HS-27A (cell line): ENCODE measurements at places on chromosomes 2 and 18.

DNA sequence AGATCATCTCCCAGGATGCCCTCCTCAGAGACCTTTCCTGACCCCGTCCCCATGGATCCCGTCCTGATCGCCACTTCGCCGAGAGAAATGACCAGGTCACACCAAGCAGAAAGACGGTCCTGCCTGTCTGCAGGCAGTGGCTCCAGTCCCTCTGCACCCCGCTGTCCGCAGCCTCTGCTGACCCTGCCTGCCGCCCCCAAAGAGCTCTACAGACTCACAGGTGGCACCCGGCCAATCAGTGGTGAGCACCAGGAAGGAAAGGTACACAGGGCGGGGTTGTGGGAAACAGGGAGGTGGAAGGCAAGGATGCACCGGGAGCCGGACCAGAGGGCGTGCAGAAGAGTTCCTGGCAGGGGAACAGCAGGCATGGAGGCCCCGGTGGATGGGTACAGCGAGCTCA lies 94.8 kb downstream of the NDUFA10 start:
- DNase-seq, result no peak

- no peak for DNase-seq
Observed at GRCh38 chr2:215749092-215749957, 264.0 kb downstream of the MREG start.

DNA sequence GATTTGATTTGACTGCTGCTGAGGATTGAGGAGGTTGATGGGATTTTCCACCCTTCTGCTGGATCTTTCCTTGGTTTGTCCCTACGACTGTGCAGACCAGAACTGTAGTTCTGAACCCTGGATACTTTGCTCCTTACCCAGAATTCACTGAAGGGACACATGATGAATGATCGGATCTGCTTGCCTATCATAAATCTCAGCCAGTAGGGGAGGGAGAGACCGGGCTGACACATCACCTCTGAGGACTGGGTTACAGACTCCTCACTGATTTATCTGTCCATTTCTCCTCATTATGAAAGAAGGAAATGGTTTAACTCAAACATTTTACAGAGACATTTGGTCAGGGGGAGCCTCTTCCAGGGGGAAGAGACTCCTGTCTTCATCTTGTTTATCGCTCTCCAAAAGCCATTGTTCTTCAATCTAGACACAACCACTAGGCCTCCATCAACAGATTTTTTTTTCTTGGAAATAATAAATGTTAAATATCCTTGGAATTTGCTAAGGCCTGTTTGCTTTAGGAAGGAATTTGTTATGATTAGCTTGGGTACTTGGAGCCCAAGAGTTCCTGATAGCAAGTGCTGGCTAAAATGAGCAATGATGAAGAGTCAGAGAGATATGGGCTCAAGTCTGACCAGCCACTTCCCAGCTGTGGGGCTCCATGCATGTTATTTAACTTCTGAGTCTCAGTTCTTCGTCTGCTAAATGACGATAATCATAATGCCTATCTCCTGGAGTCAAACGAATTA lies 925.5 kb downstream of the SLC4A3 start:
- DNase-seq, result no peak

DNA sequence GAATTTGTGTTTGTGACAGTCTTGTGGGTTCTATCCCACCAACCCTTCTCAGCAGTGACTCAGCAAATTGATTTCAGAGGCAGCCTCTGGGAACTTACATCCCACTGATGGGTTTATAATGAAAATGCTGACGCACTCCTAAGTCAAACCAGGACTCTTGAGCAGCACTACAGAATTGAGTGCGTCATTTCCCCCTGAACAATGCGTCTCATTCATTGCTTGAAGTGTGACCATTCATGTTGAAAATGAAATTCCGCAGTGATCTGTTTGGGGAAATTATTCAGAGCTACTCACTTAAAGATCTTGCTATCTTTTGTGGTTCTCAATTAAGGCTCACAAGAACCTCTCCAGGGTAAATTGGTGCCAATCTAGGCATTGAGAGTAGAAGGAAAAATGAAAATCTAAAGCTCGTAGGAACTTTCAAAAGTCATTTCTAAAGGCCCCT lies 417.7 kb upstream of the SLC14A2 start:
- no peak for DNase-seq

DNA sequence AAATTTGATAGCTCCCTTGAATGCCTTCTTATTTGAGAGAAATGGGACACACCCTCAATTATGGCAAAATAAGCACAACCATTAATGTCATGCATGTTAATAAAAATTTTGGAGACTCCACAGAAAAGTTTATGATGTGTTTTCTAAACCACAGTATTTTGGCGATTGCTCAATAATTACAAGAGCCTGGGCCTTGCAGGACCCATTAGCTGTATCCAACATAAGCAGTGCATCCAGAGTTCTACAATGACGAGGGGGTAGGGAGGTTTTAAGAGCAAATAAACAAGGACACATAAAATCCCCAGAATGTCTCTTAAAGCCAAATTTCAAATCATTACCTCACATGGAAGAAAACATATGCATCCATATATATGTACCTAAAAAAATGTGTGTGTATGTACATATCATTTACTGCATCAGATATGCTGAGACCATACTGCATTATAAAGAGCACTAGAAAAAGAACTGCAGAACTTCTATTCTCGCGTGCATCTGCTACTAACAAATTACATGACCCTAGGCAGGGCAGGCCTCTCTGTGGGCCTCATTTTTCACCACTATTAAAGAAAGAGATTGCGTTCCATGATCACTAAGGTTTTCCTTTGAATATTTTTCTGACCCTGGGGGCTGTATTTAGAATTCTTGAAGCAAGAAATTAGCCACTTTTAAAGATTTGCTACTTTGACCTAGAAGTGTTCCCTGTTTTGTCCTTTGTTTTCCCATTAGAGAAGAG lies 38.0 kb downstream of the CMPK2 start:
- no peak for DNase-seq

GRCh38 chr18:55102501-55102900 lies 143.2 kb upstream of the CCDC68 start:
- no peak for DNase-seq

- no peak for DNase-seq
Observed at GRCh38 chr2:197284956-197285355, 25.6 kb downstream of the ANKRD44 start.

- no peak for DNase-seq
Observed at GRCh38 chr18:7848054-7848412, 280.9 kb downstream of the PTPRM start.

- no peak for DNase-seq
Observed at GRCh38 chr2:39524756-39525635, 87.9 kb upstream of the MAP4K3 start.

- DNase-seq, result no peak
Observed at GRCh38 chr2:148899638-148900318, 24.8 kb downstream of the KIF5C start.

GRCh38 chr2:48448274-48449061 lies 81.5 kb upstream of the STON1 start:
- no peak for DNase-seq

GRCh38 chr2:138432971-138433370 lies 68.6 kb upstream of the SPOPL start:
- no peak for DNase-seq

- no peak for DNase-seq
Observed at GRCh38 chr2:76870581-76870980, 651.6 kb downstream of the LRRTM4 start.

GRCh38 chr2:71042287-71042686 lies 26.2 kb upstream of the NAGK start:
- DNase-seq, result no peak

DNA sequence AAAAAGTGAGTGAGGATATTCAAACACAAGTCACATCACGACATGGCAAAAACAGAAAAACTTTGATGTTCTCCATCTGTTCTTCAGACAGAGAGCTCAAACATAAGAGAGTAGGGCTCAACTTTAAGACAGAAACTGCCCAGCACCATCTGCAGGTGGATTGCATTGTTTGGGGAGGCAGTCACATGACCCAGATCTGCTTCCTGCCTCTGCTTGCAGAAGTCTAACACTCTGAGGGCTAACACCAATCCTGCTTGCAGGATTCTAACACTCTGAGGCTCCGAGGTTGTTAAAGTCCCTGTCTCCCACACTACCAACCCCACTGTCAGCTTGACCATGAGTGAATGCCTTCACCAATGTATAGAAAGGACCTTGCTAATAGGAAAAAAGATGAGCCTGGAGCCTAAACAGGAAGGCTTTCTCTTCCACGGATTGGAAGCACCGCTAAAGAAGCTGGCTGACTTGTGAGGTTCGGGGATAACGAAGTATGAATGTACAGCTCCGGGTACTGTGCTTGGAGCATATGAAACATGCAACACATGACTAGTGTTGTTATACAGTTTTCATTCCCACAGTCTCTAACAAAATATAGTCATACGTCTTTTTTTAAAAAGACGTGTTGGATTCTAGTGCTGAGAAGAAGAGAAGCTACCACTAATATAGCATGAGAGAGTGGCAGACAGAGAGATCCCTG lies 176.6 kb upstream of the CREB1 start:
- DNase-seq, result no peak

- peak; percentile 99 for DNase-seq
Observed at GRCh38 chr2:47065771-47066380, 89.2 kb downstream of the STPG4 start.

DNA sequence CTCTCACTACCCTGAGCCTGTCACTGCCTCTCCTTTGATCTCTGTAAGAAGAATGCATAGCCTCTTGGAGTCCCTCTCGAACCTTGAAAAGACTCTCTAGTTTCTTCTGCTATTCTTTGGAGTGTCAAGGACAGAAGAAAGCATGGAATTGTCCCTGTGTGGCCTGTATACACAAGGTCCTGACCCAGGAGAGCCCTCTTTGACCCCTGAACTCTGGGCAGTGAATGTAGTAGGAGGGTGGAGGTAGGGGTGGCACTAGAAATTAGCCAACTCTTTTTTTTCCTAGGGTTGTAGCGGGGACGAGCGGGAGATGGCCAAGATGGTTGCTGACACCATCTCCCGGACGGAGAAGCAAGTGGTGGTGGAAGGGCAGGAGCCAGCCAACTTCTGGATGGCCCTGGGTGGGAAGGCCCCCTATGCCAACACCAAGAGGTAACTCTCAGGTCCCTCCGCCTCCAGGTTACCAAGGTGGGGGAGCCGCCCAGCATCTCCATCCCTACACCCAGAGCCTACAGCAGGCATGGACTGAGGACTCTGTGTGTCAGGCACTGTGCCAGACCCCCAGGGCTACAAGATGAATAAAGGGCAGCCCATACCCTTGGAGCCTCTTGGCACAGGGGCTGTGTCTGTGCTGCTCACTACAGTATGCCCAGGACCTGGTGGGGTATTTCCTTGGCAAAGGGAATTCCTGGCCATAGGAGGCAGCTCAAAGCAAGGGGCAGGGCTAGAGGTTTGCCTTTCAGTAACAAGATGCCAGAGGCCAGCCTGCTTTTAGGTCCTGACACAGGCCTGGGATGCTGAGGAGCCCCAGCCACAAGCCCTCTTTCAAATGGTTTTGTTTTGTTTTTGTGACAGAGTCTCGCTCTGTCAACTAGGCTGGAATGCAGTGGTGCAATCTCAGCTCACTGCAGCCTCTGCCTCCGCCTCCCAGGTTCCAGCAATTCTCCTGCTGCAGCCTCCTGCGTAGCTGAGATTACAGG lies 16.4 kb downstream of the VIL1 start:
- no peak for DNase-seq

- DNase-seq, result peak; percentile 2
Observed at GRCh38 chr18:63162271-63163014, 157.1 kb downstream of the BCL2 start.

DNA sequence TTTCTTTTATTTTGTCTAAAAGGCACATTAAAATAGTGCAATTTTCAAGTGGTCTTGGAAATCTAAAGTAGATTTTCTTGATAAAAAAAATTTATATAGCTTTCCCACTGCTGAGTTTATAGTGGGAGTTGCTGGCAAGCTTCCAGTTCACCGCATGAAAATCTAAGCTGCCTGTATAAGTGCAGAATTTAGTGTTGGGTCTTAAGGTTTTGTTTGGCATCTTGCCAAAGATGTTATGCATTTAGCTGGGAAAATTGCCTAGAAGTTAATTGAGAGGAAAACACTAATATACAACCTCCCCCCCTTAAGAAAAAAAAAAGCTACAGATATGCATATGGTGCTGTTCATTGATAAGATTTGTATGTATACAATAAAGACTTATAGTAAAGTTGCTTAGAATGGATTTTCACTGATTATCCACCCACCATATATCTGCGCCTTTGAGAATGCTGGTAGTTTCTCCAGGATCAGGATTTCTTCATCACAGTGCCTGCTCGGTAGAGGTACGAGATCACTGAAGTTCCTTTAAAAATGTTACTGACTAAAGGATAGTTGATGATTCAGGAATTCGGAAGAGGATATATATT lies 803.2 kb upstream of the POU3F3 start:
- DNase-seq, result no peak

GRCh38 chr2:133484106-133484505 lies 84.2 kb downstream of the NCKAP5 start:
- no peak for DNase-seq

DNA sequence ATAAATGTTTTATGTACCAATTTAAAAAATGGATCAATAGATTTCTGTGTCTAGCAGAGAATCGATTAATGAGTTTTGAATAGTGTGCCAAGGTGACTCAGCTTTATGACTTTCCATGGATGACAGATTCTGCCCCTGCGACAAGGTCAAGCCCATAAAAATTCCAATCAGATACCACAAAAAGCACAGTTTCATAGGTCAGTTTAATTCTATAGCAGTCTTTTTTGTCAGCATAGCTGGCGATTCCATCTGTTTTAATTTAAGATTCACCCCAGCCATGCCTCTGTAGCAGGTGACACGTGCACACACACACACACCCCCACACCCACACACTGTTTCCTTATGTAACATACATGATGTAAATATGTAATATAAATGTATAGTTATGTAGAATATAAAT lies 28.9 kb downstream of the RAB31 start:
- DNase-seq, result peak; percentile 35

DNA sequence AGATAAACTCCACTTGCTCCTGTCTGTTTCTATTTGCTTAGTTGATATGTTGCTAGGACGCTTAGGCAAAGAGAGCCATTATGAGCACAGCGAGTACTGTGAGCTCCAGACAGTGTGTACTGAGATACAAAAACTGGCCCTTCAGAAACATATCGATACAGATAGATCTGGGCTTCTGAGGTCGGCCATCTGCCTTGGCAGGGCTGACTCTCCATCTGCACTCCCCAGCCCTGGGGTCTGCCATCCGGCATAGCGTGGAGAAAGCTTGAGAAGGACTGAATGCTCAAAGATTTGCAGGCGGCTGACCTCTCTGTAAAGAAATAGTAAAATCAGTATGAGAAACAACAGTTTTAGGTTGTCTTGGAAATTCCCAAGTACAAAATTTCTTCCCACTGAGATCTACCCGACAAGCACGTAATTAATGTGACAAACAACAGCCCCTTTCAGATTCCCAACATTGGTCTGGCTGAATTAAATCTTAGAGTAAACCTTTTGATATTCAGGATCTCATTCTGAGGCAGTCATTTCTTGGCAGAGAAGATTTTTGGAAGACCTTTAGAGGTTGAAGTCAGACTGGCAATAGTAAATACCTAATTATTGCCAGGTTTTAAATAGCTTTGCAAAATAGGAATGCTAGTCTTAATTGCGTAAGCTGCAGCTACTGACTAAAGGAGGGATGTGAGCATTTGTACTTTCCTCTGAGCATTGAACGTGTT lies 127.4 kb downstream of the CHST9 start:
- DNase-seq, result no peak

GRCh38 chr2:216845426-216845825 lies 14.4 kb downstream of the TNP1 start:
- DNase-seq, result no peak

- no peak for DNase-seq
Observed at GRCh38 chr2:8268172-8268783, 413.6 kb upstream of the ID2 start.

GRCh38 chr2:86789687-86790133 lies 1.0 kb downstream of the CD8A start:
- no peak for DNase-seq

- DNase-seq, result no peak
Observed at GRCh38 chr2:85719609-85720240, 25.6 kb downstream of the GNLY start.

- DNase-seq, result no peak
Observed at GRCh38 chr2:33209976-33210375, 263.2 kb downstream of the LTBP1 start.
